Activated CD4-positive, alpha-beta memory T cell treated with anti-CD3 and anti-CD28 coated beads, Interleukin-2, amount 10 ng/mL, durations not matched to agents 7 days and 5 days (primary cell): ENCODE measurements at places on chromosomes 6 and 20. TPM values are rescaled to one million over a fixed set of nuclear protein-coding genes. Genes with fewer than 3 reads are reported as not detected.

GRCh38 chr20:8624046-8624445 is 444.8 kb upstream of the PLCB4 start:
- no peaks in the 10 kb centered on the region for H3K4me1 ChIP-seq
- no peaks in the 10 kb centered on the region for H3K27me3 ChIP-seq
- no peak for DNase-seq
- H3K36me3 ChIP-seq: no peaks in the 10 kb centered on the region
- no peak overlapping the region for H3K27ac ChIP-seq

NFYA gene
- total RNA-seq: 29.8 TPM

- H3K4me3 ChIP-seq: no peak overlapping the region
- no peak for DNase-seq
- H3K36me3 ChIP-seq: no peaks in the 10 kb centered on the region
- H3K27ac ChIP-seq: no peak overlapping the region
Observed at GRCh38 chr20:36125097-36125496, 29.4 kb upstream of the EPB41L1 start.

DNA sequence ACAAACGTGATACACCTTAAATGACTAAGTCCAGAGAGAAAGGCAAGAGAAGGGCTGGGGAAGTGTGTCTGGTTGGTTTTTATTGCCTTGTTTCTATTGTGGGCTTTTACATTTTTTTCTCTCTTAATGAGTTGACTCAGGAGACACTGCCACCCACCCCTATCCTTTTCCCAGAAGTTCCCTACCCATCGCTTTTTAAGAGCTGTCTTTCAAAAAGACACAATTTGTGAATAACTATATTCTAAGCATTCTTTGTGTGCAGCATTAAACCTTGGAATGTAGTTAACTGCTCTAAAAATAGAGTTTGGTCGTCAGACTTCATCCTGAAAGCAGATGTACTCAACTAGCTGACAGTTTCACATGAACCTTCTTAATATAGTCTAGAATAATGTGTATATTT is 174.9 kb downstream of the ISM1 start:
- H3K27ac ChIP-seq: no peak overlapping the region
- no peak for DNase-seq
- H3K27me3 ChIP-seq: no peaks in the 10 kb centered on the region
- no peak overlapping the region for H3K4me3 ChIP-seq
- H3K4me1 ChIP-seq: no peaks in the 10 kb centered on the region
- no peaks in the 10 kb centered on the region for H3K36me3 ChIP-seq

DNA sequence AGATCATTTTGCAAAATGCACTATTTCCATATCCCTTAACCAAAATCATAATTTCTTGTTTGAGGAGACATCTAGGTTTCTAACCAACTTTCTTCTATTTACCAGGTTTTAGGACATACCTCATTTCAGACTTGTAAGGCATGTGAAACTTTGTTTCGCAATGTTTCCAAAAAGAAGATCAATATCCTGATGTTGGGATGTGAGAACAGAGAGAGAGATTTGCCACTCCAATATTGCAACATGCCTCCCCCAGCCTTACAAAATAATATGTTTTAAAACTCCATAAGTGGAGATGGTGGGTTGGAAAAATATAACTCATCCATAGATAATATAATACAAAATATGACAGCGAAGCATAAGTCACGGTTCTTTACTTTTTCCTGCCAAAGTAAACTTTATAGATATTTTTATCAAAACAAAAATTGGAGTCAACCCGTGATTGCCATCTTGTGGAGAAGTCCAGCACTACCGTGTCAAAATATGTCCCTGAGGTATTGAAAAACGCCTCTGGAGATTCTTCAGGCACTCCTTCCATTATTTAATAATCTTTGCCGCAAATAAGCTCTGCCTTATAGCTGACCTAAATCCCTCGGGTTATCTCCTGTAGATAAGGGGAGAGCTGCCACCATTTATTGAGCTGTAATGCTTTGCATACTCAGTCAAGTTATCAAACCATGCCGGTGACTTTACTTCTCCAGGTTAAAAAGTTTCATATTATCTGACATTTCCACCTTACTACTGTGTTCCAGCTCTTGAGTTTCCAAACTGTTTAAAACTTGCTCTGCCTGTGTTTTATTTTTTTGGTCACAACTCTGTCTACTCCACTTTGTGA is 534.2 kb downstream of the HACE1 start:
- no peak overlapping the region for H3K27ac ChIP-seq
- H3K36me3 ChIP-seq: no peaks in the 10 kb centered on the region
- H3K4me1 ChIP-seq: no peaks in the 10 kb centered on the region
- no peak overlapping the region for H3K4me3 ChIP-seq
- no peaks in the 10 kb centered on the region for H3K27me3 ChIP-seq
- no peak for DNase-seq

GRCh38 chr6:13712599-13712898 is 914 bp upstream of the RANBP9 start:
- peaks cover 22% of the 10 kb centered on the region for H3K36me3 ChIP-seq
- peaks cover 47% of the 10 kb centered on the region for H3K4me1 ChIP-seq
- DNase-seq: no peak
- peak overlapping the region; percentile 82 for H3K4me3 ChIP-seq

TOX2 gene
- total RNA-seq: 4.6 TPM

DNA sequence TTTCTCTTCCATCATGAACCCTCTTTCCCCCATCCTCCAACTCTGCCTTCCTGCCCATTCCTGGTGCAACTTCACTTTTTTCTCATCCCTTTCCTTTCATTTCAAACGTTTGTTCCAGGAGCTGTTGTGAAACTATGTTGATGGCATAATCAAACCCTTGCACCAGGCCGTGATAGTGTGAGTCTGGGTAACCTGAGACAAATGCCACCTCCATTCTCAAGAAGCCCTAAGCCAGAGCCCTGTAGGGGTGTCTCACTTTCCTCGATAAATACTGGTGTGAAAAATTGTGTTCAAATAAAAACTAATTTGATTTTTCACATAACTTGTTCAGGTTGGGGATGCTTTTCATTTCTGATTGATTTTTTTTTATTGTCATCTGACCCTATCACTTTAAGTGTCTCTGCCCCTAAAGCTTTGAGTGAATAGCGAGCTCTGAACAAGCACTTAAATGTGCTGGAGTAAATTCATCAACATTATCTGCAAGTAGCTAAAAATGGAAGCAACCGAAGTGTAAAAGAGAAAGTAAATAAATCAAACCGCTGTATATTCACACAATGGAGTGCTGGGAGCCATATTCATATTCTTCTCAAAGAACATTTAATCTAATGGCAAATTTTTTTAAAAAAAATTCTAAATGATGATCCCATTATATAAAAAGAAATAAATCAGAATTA is 303.1 kb upstream of the CDYL start:
- no peaks in the 10 kb centered on the region for H3K36me3 ChIP-seq
- H3K4me1 ChIP-seq: no peaks in the 10 kb centered on the region
- no peak for DNase-seq

TCP11 gene
- not detected for total RNA-seq

- no peaks in the 10 kb centered on the region for H3K27me3 ChIP-seq
- no peak for DNase-seq
- H3K36me3 ChIP-seq: peaks cover 48% of the 10 kb centered on the region
- peaks cover 6% of the 10 kb centered on the region for H3K4me1 ChIP-seq
- no peak overlapping the region for H3K4me3 ChIP-seq
- H3K27ac ChIP-seq: no peak overlapping the region
Observed at GRCh38 chr6:2782356-2782708, 17.1 kb downstream of the WRNIP1 start.

DNA sequence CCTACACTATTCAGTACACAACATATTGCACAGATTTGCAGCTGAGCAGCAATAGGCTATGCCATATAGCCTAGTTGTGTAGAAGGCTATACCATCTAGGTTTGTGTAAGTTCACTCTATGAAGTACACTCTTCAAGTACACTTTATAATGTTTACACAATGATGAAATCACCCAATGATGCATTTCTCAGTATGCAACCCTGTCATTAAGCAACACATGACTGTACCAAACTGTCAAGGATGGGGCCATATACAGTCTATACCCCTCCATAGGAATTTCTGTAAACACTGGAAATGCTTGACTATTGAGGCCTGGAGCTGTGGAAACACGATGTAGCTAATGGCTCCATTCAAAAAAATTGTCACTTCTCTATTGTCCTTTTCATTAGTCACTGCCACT is 535.4 kb downstream of the EPM2A start:
- peaks cover 8% of the 10 kb centered on the region for H3K27me3 ChIP-seq
- no peaks in the 10 kb centered on the region for H3K4me1 ChIP-seq
- no peak overlapping the region for H3K4me3 ChIP-seq
- H3K36me3 ChIP-seq: no peaks in the 10 kb centered on the region

- no peak for DNase-seq
- no peak overlapping the region for H3K27ac ChIP-seq
- no peak overlapping the region for H3K4me3 ChIP-seq
- H3K36me3 ChIP-seq: no peaks in the 10 kb centered on the region
Observed at GRCh38 chr6:13190376-13190775, 138.0 kb downstream of the TBC1D7 start.

DNA sequence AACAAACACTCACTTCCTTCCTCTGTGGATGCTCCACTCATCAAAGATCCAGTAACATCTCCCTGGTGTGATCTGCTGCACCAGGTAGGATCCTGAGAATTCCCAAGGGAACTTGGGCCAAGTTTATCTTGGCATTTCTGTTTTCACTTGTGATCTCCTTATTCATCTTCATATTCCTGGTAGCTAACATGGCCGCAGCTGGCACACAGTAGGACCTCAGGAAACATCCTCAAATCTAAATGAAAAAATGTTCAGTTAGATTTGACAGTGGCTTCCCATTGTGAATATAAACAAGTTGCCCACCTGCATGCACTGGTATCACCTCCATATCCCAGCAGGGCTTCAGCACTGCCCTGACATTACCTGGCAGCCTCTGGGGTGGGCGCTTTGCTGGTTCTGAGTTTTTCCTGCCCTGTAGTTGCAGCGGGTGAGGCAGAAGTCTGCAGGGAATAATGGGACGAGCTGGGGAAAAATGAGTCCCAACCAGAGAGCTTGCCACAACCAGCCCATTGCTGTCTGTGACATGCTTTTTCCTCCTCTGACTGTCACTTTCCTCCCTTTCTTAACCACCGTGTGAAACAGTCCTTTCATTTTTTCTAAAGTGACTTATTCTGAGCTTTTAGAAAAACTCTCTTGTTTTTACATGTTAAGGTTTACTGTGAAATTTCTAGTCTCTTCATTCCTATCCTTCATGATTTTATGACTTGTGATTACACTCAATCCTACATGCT is 9.4 kb upstream of the DSTN start:
- H3K27ac ChIP-seq: no peak overlapping the region
- H3K4me1 ChIP-seq: peaks cover 29% of the 10 kb centered on the region
- no peak overlapping the region for H3K4me3 ChIP-seq
- DNase-seq: no peak

OPRL1 gene
- total RNA-seq: 1.6 TPM

DNA sequence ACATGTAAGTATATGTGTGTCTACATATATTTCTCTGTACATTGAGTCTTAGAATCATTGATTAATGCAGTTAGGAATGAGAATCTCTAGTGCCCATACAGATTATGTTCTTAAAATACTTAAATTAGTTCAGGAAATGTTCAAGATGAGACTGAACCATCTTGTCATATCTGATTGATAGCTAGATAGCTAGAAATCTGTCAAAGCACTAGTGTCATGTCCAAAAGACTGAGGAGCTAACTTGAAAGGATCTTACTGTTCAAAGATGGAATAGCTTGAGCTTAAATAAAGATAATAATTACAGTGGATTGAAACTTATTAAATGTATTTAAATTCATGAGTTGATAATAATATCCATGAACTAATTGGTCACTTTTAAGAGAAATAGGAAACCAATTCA is 191.7 kb upstream of the TCF21 start:
- no peak for DNase-seq
- no peaks in the 10 kb centered on the region for H3K4me1 ChIP-seq
- H3K36me3 ChIP-seq: no peaks in the 10 kb centered on the region

ME1 gene
- total RNA-seq: 0.13 TPM

GRCh38 chr6:90158936-90159335 is 137.7 kb downstream of the BACH2 start:
- H3K27ac ChIP-seq: no peak overlapping the region
- H3K36me3 ChIP-seq: peaks cover 7% of the 10 kb centered on the region
- no peaks in the 10 kb centered on the region for H3K27me3 ChIP-seq
- no peak overlapping the region for H3K4me3 ChIP-seq
- DNase-seq: no peak
- H3K4me1 ChIP-seq: peaks cover 18% of the 10 kb centered on the region

JPH2 gene
- 0.10 TPM for total RNA-seq

DNA sequence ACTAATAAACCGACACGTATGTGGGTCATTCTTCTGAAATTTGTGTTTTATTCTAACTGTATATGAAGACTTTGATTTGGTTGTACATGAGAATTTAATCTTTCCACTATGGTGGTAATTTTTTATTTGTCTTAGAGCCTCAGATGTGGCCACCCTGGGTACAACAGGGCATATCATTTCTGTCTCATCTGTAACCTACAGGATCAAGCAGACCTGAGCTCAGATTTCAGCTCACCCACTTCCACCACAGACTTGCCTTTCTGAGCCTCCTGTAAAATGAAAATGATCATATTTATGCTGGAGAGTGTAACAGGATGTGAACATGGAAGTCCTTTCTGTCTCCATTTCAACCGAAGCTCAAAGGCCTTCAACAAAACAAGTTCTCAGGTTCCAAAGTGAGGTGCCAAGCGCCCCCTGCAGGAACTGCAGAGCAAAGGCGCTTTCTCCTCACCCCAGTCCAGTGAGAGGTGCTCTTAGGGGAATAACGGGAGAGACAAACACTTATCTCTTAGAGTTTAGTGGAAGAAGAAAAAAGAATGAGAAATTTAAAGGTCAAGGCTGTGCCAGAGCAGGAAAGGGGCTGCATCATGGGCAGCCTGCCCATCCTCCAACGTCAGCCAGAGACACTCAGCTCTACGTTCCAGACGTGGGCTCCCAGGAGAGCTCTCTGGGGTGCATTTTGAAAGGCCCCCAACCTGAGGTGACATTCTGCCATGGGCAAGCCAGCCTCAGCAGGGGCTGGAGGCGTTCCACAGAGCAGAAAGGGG is 23.0 kb upstream of the CD24 start:
- no peak overlapping the region for H3K4me3 ChIP-seq
- no peaks in the 10 kb centered on the region for H3K27me3 ChIP-seq
- no peaks in the 10 kb centered on the region for H3K36me3 ChIP-seq
- no peak overlapping the region for H3K27ac ChIP-seq

ACSS2 gene
- 47.5 TPM for total RNA-seq

ARMC12 gene
- 0.40 TPM for total RNA-seq

DDO gene
- not detected for total RNA-seq

CEP43 gene
- total RNA-seq: 22.8 TPM
